Naive thymus-derived CD4-positive, alpha-beta T cell (primary cell): ENCODE measurements at places on chromosomes 11 and 22. TPM values are rescaled to one million over a fixed set of nuclear protein-coding genes. Genes with fewer than 3 reads are reported as not detected.

The MCAT gene
- 8.9 TPM for polyA plus RNA-seq

The ALX4 gene
- polyA plus RNA-seq = 0.04 TPM

The P2RY6 gene
- polyA plus RNA-seq = not detected

The DDIAS gene
- polyA plus RNA-seq = 0.25 TPM

The DTX4 gene
- polyA plus RNA-seq = 0.22 TPM

The SLC25A18 gene
- polyA plus RNA-seq = not detected

The OR4A15 gene
- not detected for polyA plus RNA-seq

The MISFA gene
- 0.21 TPM for polyA plus RNA-seq

The ABCC8 gene
- not detected for polyA plus RNA-seq

The KCNJ1 gene
- polyA plus RNA-seq = 0.12 TPM

The OR8B4 gene
- polyA plus RNA-seq = not detected

The ABCG4 gene
- polyA plus RNA-seq = not detected

The SPA17 gene
- 1.7 TPM for polyA plus RNA-seq

The MSANTD2 gene
- 3.8 TPM for polyA plus RNA-seq

The TENM4 gene
- polyA plus RNA-seq = not detected

The TSPAN32 gene
- 15.7 TPM for polyA plus RNA-seq

The HYLS1 gene
- 7.5 TPM for polyA plus RNA-seq

The PHLDA2 gene
- not detected for polyA plus RNA-seq

The MPPED2 gene
- polyA plus RNA-seq = 0.09 TPM

The IFITM5 gene
- polyA plus RNA-seq = not detected

The LMO2 gene
- 0.26 TPM for polyA plus RNA-seq

The SAA2 gene
- polyA plus RNA-seq = not detected

The GRK3 gene
- 0.69 TPM for polyA plus RNA-seq

The SAC3D1 gene
- polyA plus RNA-seq = 11.5 TPM

The SLC22A25 gene
- polyA plus RNA-seq = not detected

The POU2AF1 gene
- polyA plus RNA-seq = 0.53 TPM

The C11orf87 gene
- not detected for polyA plus RNA-seq

The LGALS12 gene
- not detected for polyA plus RNA-seq
